ENCODE measurements at places on chromosomes 2 and 18. TPM values are rescaled to one million over a fixed set of nuclear protein-coding genes. Genes with fewer than 3 reads are reported as not detected.

The CXCR1 gene
- 0.44 TPM for polyA plus RNA-seq

The LDAH gene
- polyA plus RNA-seq = 5.0 TPM

The PTCD3 gene
- polyA plus RNA-seq = 14.0 TPM

The PLB1 gene
- polyA plus RNA-seq = 35.8 TPM

The CD8B2 gene
- 0.04 TPM for polyA plus RNA-seq

The RELCH gene
- 4.9 TPM for polyA plus RNA-seq

The FAM237A gene
- polyA plus RNA-seq = not detected

The IMP4 gene
- polyA plus RNA-seq = 58.5 TPM

The MRO gene
- polyA plus RNA-seq = not detected

The GCFC2 gene
- polyA plus RNA-seq = 9.0 TPM

The CLEC4F gene
- polyA plus RNA-seq = 2.3 TPM

The OBSL1 gene
- not detected for polyA plus RNA-seq

The LRRC30 gene
- not detected for polyA plus RNA-seq

The ST8SIA3 gene
- polyA plus RNA-seq = not detected

The REG3A gene
- not detected for polyA plus RNA-seq

The CSRNP3 gene
- polyA plus RNA-seq = not detected

The TRMT61B gene
- polyA plus RNA-seq = 10.2 TPM

The GPR75 gene
- polyA plus RNA-seq = 1.0 TPM

The SRD5A2 gene
- not detected for polyA plus RNA-seq

The LYG2 gene
- not detected for polyA plus RNA-seq

The FAP gene
- polyA plus RNA-seq = not detected

The MARCO gene
- 17.1 TPM for polyA plus RNA-seq

The DSG1 gene
- not detected for polyA plus RNA-seq

The DES gene
- 2.4 TPM for polyA plus RNA-seq

The ATIC gene
- 20.8 TPM for polyA plus RNA-seq

The HOXD13 gene
- polyA plus RNA-seq = not detected

The NDC80 gene
- polyA plus RNA-seq = not detected

The KCNG3 gene
- not detected for polyA plus RNA-seq

The CREG2 gene
- polyA plus RNA-seq = not detected

The TUBA3D gene
- polyA plus RNA-seq = not detected

The CD28 gene
- not detected for polyA plus RNA-seq

The TMEM200C gene
- polyA plus RNA-seq = not detected

The IL1RL1 gene
- not detected for polyA plus RNA-seq

The KCNG2 gene
- not detected for polyA plus RNA-seq

The IL1A gene
- polyA plus RNA-seq = 0.26 TPM

The C2orf15 gene
- polyA plus RNA-seq = 0.11 TPM

The AGXT gene
- polyA plus RNA-seq = not detected

The RAB27B gene
- 0.11 TPM for polyA plus RNA-seq

The C2orf76 gene
- polyA plus RNA-seq = 31.0 TPM

The NGEF gene
- polyA plus RNA-seq = not detected

The PDE1A gene
- not detected for polyA plus RNA-seq

The HTR2B gene
- polyA plus RNA-seq = not detected

The DLGAP1 gene
- polyA plus RNA-seq = not detected

The LRP2 gene
- not detected for polyA plus RNA-seq

The SERPINB12 gene
- not detected for polyA plus RNA-seq

The GKN2 gene
- polyA plus RNA-seq = not detected

The SCYGR4 gene
- not detected for polyA plus RNA-seq

The MCFD2 gene
- 38.5 TPM for polyA plus RNA-seq

The GREB1 gene
- 0.03 TPM for polyA plus RNA-seq

The ATP5F1A gene
- 524 TPM for polyA plus RNA-seq

The SNORC gene
- polyA plus RNA-seq = 0.61 TPM

The GRB14 gene
- polyA plus RNA-seq = not detected

The CTAGE1 gene
- polyA plus RNA-seq = not detected

The ZNF892 gene
- polyA plus RNA-seq = 0.15 TPM

Data from CD14-positive monocyte (primary cell).